Smooth muscle cell of the coronary artery (primary cell): ENCODE measurements at places on chromosomes 16 and 17. TPM values are rescaled to one million over a fixed set of nuclear protein-coding genes. Genes with fewer than 3 reads are reported as not detected.

Gene PPL
- 0.68 and 201 TPM in 2 replicates for total RNA-seq

Gene VMO1
- 0.08 and 0.23 TPM in 2 replicates for total RNA-seq

Gene CTRB2
- total RNA-seq: not detected in 2 replicates

Gene OR4D1
- total RNA-seq: not detected in 2 replicates

Gene USP7
- total RNA-seq: 40.4 and 46.0 TPM in 2 replicates
